Neural progenitor cell (in vitro differentiated cells): ENCODE measurements at places on chromosomes 7 and 10.

DNA sequence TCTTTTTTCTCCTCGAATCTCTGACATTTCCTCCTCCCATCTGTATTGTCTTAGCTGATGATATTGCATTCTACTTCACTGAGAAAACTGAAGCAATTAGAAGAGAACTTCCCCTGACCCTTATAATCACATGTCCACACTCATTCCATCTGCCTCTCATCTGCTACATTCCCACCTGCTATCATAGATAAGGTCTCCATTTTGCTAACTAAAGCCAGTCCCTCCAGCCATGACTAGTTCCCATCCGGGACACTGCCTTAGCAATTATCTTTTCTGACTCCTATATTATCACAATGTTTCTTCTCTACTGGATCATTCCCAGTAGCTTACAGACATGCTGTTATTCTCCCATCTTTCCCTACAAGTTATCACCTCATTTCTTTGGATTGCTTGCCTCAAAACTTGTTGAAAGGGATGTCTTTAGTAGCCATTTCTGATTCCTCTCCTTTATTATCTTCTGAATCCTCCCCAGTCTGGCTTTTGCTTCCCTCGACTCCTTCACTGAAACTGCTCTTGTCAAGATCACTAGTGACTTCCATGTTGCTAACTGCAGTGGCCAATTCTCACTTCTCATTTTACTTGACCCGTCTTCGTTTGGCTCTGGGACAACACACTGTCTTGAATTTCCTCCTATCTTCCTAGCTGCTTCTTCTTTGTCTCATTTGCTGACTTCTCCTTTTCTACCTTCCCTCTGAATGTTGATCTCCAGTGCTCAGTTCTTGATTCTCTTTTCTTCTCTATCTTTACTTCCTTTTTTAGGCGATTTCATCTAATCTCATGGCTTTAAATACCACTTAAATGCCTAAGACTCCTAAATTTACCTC is 35.9 kb downstream of the FZD1 start:
- no peak for DNase-seq

GRCh38 chr7:107364787-107365186 is 105.1 kb upstream of the GPR22 start:
- DNase-seq, result no peak

DNA sequence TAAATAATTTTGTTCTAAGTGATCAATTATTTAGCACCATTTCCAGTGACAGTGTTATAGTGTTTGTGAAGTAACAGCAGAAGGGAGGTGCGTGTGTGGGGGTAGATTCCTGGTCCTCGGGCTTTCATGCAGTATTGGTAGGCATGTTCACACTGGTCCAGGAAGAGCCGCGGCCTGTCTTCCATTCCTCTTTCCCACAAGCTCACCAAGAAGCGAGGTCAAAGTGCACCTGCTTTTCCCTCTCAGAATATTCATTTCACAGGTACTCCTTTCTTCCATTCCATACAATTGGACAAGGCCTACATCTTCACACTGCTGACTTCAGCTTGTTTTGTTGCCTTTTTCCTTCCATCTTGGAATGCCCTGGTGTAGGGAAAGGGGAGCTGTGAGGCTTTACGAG is 151.8 kb upstream of the CELF2 start:
- DNase-seq, result no peak

DNA sequence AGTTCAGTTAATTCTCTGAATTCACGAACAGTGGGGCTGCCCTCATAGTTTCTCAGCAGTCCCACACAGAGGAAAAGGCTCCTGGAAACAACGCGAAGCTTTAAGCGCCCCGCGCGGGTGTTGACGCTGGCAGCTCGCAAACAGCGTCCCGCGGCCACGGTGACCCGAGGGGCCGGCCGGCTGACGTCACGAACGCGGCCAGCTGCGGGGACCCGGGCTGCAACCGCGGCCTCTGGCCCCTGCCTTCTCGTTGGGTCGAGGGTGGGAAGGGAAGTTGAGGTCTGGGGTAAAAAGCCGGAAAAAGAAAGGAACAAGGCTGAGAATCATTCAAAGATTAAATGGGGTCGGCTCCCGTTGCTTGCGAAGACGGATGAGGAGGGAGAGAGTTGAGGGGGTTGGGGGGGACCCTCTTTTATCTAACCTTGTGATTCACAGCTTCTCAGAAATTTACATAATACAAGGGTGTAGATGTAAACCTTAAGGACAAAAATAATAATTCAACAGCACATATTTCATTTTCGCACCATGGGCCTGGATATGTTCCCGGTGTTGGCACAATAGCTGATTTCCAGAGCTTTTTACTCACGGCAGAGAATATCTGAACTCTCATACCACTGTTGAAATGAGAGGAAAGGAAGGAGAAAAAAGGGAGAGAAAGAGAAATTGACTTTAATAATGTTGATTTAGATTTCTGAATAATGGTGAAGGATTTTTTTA is 7.3 kb upstream of the FEZF1 start:
- DNase-seq, result peak; percentile 84

GRCh38 chr10:70889291-70889690 is 926 bp upstream of the PCBD1 start:
- no peak for DNase-seq

DNA sequence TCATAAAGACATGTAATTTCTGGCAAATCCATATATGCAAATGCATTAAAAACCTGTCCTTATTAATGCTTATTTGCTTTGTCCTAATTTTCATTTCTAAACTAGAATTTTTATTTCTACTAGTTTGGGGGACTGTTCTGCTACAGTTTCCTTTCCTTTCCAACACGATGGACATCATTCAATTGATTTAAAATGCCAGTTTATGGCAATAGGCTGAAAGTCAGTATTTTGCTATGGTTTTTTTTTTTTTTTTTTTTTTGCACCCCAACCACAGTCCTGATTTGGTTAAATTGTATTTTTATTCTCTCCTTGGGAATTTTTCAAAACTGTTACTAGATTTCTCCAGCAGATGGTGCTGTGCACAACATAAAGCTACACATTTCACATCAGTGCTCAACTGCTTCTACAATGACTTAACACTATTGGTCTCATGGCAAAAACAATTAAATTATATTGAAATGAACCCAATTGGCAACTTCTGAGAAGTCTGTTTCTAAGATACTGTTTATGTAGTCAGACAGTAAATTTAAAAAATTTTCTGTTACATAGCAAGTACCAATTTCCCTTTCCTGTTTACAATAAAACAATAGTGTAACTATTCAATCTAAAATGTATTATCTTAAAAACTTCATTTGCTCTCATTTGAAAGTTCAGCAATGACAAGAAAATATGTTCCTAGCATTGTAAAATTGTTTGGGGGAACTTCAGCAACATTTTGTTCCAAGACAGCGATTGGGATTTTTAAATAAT is 193.8 kb upstream of the CCDC6 start:
- DNase-seq, result peak; percentile 66

GRCh38 chr7:55546814-55547213 is 25.5 kb downstream of the VOPP1 start:
- DNase-seq, result no peak

DNA sequence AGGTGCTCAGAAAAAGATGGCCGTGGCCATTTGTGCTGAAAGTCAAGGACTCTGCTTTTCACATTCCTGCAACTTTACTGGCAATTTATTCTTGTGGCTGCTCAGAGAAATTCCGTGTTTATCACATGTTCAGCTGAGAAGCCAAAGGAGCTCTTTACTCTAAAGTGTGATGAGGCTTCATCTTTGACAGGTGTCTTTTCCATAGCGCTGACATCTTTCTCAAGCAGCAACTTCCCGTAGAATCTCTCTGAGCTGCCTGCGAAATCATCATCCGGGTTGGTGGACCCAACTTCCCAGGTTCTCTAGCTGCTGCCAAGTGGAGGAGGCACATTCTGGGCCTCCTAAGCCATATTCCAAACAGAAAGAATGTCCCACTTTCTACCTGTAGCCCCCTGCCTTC is 16.9 kb upstream of the NPS start:
- no peak for DNase-seq

GRCh38 chr7:140645166-140645900 is 4.7 kb upstream of the DENND2A start:
- peak; percentile 31 for DNase-seq

DNA sequence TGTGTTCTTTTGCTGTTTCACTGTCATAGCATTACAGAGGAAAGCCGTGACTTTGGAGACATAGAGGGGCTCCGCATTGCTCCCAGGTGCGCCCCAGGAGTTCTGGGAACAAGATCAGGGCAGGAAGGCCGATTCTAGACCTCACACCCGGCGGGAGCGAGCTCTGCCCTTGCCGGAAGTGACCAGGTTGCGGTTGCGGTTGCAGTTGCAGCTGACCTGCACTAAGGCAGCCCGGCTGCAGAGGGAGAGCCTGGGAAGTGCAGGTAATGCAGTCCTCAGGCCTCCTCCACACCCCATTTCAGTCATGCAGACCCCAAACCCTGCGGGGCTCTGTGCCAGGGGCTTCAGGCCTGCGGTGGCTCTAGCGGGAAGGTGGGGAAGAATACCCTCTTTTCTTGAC is 130.0 kb upstream of the LANCL2 start:
- DNase-seq, result no peak

DNA sequence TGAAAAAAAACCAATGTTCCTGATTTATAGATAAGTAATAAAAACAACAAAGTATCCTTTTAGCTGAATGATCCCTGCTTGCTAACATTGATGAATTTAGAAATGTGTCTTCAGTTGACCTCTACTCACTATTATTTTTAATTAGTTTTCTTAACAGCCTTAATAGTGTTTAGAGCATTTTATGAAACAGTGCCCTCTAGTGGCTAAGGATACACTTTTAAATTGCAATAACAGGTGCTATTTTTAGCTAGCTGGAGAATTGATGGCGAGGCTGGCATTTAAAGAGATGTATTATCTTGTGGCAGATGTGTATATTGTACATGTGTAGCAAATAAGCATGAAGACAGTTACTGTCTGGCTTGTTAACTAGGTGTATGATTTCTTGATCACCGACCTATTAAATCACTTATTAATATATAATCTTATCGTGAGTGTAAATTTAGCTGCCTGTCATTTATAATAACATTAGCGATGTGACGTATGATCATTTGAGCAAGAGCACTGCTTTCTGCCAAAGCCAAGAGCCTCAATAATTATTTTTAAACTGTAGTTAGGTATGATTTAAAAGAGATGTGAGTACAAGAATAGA is 451.9 kb downstream of the DPP6 start:
- peak; percentile 73 for DNase-seq

GRCh38 chr7:14793151-14793550 is 109.4 kb downstream of the DGKB start:
- no peak for DNase-seq

DNA sequence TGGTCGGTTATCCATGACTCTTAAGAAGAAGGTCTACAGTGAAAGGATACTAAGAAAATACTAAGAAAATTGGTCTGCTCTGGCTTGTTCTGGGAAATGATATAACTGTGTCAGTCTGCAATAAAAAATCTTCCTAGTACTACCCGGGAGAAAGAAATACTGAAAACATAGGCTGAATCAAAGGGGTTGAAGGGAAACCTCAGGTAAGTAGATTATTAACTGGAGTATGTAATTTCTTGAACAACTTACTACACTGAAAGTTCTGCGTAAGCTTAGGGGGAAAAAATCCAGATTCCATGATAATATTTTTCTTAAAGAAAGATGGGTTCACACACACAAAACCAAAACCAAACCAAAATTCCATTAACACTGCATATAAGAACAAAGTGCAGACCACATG is 143.3 kb downstream of the KMT2E start:
- DNase-seq, result no peak

- DNase-seq, result peak; percentile 63
Measured at GRCh38 chr7:105990727-105991453, 27.8 kb downstream of the CDHR3 start.

GRCh38 chr7:24318326-24318725 is 34.3 kb downstream of the NPY start:
- DNase-seq, result peak; percentile 63

DNA sequence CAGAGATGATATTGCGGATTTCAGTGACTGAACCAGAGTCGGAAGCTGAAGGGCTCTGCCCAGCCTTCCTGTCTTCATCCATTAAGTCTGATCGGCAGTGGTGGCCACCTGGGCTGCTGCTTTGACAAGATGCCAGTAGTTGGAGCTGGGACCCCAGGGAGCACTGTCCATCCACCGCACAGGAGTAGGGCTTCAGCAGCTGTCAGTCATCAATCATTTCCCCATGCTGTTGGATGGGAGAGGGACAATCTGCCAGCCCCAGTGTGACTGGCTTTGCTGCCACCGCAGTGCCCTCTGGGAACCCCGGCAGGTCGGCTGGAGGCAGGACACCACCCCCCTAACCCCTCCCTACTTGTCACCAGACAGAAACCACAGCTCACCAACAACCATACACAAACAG is 23.0 kb upstream of the GPR146 start:
- no peak for DNase-seq

DNA sequence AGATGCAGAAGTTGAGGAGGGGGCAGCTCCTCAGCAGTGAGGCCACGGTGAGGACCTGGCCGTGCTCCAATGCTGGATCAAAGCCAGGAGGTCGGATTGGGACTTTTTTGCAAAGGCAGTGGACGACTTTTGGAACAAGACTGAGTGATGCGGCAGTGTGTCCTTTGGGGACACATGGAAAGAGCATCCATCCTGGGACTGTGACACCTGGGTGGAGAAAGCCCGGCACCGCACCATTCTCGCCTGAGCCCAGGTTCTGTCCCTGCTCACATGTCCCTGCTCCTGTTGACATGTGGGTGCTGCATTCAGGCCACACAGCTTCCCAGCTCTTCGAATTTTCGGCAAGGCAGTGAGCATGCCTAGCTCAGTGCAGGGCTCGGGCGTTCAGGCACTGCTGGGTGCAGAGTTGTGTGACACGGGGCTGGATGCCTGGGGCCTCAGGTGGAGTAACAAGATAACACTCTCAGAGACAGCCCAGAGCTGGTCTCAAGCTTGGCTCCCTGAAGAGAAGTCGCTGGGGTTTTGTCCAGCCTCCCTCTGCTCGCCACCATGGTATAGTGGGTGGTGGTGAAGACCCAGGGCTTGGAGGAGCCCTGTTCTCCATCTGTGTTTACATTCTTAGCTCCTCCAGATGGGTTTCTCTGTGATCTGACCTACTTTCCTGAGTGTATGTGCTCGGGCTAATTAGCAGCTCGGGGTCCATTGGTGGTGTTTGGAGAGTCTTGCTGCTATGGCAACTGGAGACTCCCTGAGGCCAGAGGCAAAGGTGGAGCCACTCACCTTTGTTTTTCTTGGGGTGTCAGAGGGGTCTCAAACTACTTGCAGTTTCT is 111.7 kb upstream of the BTBD16 start:
- no peak for DNase-seq

- peak; percentile 7 for DNase-seq
Measured at GRCh38 chr7:48250441-48250951, 79.2 kb downstream of the ABCA13 start.
